Hindlimb muscle (tissue), 1 donor: ENCODE measurements at places on chromosomes 5 and 9.

DNA sequence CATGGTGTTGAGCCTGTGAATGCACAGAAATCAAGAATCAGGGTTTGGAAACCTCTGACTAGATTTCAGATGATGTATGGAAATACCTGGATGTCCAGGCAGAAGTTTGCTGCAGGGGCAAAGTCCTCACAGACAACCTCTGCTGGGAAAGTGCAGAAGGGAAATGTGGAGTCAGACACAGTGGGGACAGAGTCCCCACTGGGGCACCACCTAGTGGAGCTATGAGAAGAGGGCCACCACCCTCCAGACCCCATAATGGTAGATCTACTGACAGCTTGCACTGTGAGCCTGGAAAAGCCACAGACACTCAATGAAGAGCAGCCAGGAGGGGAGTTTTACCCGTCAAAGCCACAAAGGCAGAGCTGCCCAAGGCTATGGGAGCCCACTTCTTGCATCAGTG, 181.9 kb upstream of the SEMA6A start:
- no peak for DNase-seq

DNA sequence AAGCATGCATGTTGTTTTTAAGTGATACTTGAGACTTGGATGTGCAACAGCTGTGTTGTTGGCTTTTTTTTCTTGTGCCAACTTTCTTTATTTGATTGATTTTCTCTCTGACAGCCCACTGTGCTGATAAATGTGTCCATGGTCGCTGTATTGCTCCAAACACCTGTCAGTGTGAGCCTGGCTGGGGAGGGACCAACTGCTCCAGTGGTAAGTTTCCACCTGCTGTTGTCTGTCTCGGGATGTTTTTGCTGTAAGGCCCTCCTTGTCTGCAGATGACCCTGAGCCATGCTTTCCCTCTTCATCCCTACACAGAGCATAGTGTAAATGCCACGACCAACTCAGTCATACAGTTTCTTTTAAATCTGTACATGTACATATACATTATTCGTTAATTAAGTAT, 79.2 kb downstream of the MEGF10 start:
- peak; percentile 50 for DNase-seq

- DNase-seq = peak; percentile 59
Observed at GRCh38 chr5:72648480-72648879, 141.3 kb upstream of the ZNF366 start.

DNA sequence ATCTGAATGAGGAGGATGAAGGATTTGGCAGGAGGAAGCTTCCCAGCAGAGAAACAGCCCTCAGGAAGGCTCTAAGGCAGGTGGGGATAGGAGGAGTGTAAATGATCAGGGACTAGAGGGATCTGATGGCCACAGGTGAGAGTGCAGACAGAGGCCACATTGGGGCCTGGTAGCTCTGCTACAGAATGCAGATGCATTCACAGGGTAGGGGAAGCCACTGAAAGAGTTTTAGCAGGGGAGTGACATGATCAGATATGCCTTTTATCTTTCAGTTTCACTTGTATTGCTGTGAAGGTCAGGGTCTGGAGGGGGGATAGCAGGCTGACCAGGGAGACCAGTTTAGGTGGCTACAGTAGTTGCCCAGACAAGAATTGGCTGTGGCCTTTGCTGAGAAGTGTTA, 3.0 kb downstream of the TXNDC15 start:
- DNase-seq = no peak

- peak; percentile 10 for DNase-seq
Observed at GRCh38 chr9:100426189-100426529, 784 bp upstream of the MSANTD3 start.

- no peak for DNase-seq
Observed at GRCh38 chr9:128355451-128355850, 15.1 kb downstream of the SLC27A4 start.

- DNase-seq = peak; percentile 97
Observed at GRCh38 chr9:134641173-134641989, at the start of gene COL5A1. TSS of gene COL5A1 (plus strand) at chr9:134641803. CDS start at chr9:134642188, 385 bp downstream.

DNA sequence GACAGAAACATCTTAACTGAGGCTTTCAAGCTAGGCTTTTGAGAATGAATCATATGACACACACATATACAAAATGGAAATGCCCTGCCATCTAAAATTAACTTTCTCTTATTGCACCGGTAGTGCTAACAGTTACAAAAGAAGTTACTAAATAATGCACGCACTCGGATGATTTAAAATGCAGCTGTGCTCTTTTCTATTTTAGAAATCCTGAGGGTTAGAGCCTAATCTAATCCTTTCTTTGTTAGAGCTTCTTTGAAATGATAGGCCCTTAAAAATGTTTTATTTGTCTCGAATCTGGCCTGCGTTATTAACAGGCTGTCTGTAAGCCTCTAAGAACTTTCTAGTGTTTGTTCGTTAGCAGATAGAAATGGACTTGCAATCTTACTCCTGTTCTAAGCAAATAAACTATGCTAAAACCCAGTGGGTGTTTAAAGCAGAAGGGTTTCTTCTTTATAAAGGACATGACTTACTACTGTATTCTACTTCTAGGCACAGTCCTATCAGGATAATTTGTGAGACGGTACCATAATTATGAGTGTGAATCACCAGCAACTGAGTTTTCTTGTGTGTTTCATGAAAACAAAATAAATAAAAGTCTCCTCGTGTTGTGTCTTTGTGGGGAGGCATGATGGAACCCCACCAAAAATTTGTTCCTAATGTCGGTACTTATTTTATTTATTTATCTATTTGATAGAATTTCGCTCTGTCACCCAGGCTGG, 69.2 kb upstream of the MYO10 start:
- no peak for DNase-seq

GRCh38 chr5:82307451-82307850, 29.3 kb upstream of the RPS23 start:
- no peak for DNase-seq

DNA sequence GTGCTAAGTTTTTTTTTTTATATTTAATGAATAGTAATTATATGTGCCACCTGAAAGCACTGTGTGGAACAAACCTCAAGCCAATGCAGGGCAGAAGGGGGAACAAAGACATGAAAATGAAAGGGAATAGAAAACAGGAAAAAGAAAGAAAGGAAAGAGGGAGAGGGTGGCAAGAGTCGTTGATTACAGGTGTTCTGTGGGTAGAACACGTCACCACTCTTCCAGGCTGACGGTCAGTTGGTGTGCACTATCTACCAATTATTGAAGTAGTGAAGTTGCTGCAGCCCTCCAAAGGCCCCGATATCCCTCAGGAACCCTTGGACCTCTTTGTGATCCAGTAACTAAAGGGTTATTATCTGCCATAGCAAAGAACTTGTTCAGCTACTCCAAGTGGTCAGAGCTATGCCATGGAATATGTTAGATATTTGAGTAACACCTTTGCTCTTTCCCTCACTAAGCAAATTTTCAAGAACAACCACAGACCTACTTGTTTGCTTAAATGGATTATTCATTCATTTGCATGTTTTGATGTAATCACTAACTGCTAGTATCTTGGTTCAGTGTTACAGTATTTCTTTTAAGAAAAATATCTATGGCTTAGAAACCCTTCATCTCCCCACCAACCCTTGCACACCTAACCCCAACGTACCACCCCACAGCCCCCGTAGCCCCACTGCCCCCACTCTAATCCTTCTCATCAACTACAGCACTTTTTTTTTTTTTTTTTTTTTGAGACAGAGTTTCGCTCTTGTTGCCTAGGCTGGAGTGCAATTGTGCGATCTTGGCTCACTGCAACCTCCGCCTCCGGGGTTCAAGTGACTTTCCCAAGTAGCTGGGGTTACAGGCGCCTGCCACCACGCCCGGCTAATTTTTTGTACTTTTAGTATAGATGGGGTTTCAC, 31.3 kb downstream of the FYB1 start:
- no peak for DNase-seq

DNA sequence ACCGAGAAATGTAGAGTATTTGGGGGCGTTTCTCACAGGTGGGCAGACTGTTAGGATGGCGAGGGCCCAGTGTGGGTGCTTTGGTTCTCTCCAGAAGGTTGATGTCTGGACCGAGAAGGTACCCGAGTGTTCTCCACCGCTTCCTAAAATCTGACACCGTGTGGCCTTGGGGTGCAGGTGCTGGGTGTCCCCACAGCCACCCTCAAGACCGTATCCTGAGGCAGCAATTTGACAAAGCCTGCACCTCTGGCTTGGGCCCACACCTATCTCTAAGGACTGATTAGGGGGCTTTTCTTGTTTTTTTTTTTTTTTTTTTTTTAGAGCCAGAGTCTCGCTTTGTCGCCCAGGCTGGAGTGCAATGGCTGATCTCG, 1.3 kb downstream of the PPP1R26 start:
- no peak for DNase-seq

DNA sequence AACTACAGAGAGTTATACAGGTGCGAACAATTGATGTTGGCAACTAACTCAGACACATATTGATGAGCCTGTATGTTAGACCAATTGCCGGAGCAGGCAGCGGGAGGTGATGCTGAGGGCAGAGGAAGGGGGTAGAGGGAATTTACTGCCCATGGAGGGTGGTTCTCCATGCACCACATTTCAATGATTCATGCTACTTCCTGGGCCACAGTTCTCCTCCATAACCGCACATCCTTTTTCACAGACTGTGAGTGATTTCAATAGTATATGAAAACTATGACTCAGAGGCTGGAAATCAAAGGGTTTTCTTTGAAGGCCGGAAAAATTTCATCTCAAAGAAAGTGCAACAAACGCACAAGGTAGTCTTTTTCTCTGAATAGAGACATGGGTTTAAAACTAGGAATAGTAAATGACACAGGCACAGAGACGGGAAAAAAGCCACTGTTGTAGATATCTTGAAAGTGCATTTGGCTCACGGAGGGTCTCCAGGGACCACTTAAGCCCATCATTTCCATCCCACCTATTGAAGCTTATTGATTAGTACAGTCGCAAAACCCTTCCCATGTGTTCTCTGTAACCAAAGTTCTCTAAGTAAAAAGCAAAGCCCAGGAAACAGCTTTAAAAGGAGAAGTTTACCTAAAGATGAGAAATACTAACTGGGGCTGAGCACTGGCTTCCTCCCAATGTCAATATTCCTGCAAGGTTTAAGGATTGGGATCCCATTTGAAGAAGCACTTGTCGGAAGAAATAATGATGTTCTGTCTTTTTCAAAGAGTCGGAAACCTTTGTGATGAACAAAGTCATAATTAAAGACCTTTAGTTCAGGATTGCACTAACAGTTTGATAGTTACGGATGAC, 28.0 kb upstream of the ADAM19 start:
- DNase-seq = no peak

GRCh38 chr5:139915834-139916233, 120.2 kb downstream of the PSD2 start:
- no peak for DNase-seq

- DNase-seq = no peak
Observed at GRCh38 chr5:135444360-135444759, 2.8 kb downstream of the DCANP1 start.

DNA sequence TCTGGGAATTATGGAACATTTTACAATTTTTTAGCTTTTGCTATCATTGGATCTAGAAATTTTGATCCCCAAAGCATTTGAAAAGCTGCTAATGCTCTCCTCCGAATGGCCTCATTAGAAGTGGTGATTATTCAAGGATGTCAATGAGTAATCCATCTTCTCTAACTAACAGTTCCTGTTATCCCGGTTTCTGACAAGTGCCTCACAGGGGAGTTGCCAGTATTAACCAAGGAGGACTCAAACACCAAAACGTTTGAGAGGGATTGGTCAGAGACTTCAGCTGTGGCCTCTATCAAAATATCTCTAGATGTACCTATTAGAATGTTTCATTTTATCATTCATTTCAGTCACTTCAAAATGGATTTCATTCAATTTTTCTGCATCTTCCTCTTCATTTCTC, 208.3 kb upstream of the ITGA1 start:
- DNase-seq = no peak

DNA sequence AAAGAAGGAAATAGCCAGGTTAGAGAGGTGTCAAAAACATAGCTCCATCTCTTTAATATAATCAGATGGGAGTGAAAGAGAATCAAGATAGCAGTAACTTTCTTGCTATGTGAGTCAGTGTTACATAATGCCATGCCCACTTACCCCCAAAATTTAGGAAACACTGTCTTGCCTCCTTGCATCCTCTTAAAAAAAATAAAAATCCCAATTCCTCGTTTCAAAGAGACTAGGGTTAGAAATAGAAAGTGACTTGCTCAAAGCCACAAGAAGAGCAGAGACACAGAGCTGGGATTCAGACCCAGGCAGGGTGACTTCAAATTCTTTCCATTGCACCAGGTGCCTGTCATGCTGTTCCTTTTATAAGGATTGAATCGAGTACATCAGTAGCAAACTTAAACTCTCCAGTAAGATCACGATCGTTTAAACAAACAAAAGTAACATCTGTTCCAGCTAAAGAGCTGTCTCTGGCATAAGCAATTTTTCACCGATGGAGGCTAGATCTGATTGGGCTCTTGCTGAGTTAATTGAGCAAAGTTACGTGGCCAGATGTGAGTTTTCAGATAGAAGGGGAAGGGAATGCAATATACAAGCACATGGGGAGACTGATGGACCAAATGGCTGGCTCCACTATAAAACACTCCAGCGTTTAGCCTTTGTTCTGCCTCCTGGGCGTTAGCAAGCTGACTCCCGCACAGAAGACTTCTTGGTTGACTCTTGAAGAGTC, 176.9 kb downstream of the PALM2AKAP2 start:
- DNase-seq = no peak

DNA sequence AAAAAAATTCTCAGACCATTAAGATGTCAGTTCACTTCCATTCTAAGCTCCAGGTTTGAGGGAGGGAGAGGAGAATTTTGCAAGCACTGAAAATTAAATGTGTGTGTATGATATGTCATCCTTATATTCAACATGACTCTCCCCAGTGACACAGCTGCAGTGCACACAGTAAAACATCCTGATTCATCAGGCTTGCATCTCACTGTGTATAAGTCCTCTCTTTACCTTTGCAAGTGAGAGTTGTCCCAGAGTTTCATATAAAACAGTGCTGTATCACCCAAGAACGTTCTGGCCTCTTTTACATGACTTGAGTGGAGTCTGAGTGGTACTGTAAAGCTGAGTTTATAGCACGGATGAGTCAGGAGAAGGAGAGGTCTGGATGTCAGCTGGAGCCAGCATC, 50.0 kb downstream of the DMRT2 start:
- no peak for DNase-seq

DNA sequence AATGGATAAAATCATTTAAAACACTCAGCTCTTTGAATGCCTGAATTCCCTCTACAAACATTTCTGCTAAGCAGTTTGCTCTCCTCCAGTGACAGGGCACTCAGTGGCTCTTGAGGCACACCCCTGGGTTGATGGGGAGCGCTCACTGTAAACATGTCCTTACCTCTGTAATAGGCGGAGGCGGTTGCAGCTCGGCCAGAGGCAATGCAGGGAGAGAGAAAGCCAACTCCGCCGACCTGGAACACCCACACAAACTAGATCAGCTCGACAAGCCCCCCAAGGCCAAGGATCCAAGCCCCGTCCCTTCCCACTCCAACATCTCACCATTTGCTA, 329 bp downstream of the CDC23 start:
- no peak for DNase-seq
